Gastroesophageal sphincter (tissue), 4 donors: ENCODE measurements at places on chromosomes 3 and 15. TPM values are rescaled to one million over a fixed set of nuclear protein-coding genes. Genes with fewer than 3 reads are reported as not detected.

The NR1I2 gene
- not detected for total RNA-seq

The CLDN1 gene
- total RNA-seq, result 5.3 TPM

The VEPH1 gene
- 1.9 TPM for total RNA-seq

The KLHL6 gene
- total RNA-seq, result 0.99 TPM

The PP2D1 gene
- not detected for total RNA-seq

The TMEM207 gene
- total RNA-seq, result not detected
